Hypothalamus (tissue), 51 donors: ENCODE measurements at places on chromosomes 7 and 10.
A peak's percentile ranks its signal among the peaks of the same experiment; 100 is the strongest.

DNA sequence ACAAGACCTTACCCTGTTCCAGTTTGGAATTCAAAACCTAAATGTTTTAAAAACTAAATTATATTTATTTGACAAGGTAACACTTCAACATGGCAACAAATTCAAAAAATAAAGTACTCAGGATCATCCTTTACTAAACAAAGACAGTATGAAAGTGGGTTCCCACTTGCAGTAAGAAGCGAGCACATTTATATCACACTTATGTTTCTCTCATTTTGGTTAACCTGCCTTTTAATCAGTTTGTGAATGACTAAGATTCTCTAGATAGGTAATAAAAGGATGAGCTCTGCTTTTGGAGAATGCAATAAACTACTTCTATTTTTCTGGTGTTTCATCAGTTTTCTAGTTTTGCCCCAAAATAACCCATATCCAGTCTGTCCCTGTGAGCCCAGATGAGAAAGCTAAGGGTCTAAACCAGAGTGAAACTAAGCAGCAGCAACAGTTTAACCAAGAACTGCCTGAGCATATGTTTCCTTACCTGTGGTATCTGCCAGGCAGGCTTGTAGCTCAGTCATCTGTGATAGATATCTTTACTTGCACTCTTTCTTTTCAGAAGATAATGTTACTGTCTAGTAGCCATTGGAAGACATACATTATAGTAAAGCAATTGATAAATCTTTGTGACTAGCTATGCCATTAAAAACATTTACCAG, 64.1 kb downstream of the ABLIM1 start:
- DNase-seq: no peak

- no peak for DNase-seq
These were observed 6.8 kb downstream of the CYP26A1 start for GRCh38 chr10:93080350-93081046.

- DNase-seq: no peak
These were observed 1.7 kb upstream of the CYCS start for GRCh38 chr7:25126751-25127150.

DNA sequence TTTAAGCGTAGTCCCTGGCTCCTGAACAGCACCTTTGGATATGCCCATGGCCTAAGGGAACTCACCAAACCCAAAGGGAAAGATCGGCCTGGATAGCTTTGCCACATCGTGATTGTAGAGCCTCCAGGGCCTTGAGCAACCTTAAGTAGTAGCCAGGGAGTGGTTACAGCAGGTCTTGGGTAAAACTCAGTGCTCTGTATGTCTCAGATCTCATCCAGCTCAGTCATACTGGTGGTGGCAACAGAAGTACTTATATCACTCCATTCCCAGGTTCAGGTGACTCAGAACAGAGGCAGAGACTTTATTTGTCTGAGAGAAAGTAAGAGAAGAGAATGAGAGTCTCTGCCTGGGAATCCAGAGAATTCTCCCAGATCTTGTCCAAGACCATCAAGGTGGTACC, 39.1 kb upstream of the AASS start:
- no peak for DNase-seq

DNA sequence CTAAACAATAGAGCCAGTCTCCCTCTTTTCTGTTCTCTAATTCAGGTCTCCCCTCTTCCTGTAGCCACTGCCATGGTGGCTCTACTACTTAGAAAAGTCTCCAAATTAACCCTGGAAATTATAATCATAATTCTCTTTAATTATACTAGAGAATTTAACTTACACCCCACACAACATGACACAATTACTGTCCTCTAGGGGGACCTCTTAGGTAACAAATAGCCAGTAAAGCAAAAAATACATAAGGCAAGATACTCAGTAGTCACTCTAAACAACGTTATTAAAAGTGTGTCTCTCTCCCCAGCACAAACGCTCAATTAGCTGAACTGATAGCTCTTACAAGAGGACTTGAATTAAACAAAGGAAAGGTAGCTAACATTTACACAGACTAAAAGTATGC, 44.3 kb upstream of the ZNF107 start:
- DNase-seq: no peak

GRCh38 chr7:131769241-131769640, 212.8 kb upstream of the PODXL start:
- no peak for DNase-seq

DNA sequence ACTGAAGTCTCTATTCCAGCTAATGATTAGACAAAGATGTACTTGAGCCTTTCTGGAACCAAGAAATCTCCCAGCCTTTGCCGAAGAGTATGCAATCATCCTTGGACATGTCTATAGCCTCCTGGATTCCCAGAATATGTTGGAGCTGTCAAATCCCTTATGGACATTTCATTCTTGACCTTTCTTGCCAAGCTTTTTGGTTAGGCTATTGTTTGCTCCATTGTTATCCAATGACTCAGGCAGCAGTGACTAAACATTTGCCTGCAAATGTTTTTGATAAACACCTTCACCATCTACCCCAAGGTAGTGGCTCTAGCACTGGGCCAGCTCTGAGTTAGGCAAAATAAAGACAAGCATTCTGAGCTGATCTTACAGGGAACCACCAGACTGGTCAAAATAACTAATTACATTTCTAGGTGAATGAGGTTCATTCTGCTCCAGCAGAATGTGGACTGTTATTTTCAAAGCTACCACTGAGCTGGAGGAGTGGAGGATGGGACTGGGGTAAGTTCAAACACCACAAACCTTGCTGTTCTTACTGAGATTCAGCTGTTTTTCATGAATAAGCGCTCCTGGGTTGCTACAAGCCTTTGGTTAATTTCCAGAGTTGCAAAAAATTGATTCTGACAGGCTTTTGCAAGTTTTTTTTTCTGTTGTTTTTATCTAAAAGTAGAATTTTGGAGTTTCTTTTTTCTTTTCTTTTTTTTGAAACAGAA, 81.0 kb downstream of the TMEM270 start:
- no peak for DNase-seq

GRCh38 chr7:33452805-33453502, 323.6 kb downstream of the BBS9 start:
- DNase-seq: no peak

DNA sequence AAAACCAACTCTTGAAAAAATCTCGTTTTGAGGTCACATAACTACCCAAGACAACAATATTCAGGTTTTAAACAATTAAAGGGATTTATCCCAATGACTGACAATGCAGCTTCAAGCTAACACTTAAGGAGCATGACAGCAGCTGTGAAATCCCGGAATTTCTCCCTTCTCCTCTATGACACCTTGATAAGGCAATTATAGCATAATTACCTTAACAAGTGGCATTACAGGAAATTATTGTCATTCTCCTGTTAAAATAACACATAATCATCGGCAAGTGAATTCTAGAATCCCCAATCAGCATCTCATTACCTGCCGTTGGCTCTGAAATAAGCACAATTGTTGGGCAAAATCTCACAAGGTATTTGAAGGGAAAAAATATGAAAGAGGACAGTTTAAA, 417.0 kb upstream of the PFKP start:
- no peak for DNase-seq

- no peak for DNase-seq
These were observed 6.1 kb upstream of the GPR85 start for GRCh38 chr7:113092762-113093161.

GRCh38 chr7:46982928-46983327, 599.0 kb downstream of the TNS3 start:
- DNase-seq: no peak

DNA sequence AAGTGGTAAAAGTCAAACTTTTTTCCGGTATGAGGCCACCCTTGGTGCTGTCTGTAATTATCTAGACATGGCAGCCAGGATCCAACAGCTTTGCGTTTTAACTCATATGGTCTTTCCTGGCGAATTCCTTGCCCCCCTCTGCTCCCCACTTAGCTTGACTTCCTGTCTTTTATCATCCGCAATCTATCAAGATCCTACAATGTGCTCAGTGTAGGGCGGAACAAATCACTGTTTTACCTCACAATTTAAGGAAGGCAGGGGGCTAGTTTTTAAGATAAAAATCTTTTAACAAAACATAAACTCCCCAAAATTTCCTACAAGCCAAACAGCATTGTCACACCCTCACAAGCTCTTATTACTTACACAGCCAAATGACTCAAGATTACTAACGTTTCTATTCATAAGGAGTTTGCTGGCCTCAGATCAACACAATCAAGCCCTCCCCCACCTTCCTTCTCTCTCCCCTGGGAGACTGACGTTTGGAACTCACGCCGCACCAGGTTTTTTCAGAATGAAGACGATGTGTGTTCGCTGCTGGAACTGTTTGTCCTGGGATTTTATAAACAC, 1.3 kb upstream of the CDK14 start:
- no peak for DNase-seq

- DNase-seq: no peak
These were observed 1.6 kb downstream of the ADCK2 start for GRCh38 chr7:140674356-140674800.

GRCh38 chr7:101817471-101818286, at the start of gene CUX1:
CUX1 (plus strand) TSS chr7:101817626; CDS start chr7:101817640, 14 bp downstream.
- no peak for DNase-seq

DNA sequence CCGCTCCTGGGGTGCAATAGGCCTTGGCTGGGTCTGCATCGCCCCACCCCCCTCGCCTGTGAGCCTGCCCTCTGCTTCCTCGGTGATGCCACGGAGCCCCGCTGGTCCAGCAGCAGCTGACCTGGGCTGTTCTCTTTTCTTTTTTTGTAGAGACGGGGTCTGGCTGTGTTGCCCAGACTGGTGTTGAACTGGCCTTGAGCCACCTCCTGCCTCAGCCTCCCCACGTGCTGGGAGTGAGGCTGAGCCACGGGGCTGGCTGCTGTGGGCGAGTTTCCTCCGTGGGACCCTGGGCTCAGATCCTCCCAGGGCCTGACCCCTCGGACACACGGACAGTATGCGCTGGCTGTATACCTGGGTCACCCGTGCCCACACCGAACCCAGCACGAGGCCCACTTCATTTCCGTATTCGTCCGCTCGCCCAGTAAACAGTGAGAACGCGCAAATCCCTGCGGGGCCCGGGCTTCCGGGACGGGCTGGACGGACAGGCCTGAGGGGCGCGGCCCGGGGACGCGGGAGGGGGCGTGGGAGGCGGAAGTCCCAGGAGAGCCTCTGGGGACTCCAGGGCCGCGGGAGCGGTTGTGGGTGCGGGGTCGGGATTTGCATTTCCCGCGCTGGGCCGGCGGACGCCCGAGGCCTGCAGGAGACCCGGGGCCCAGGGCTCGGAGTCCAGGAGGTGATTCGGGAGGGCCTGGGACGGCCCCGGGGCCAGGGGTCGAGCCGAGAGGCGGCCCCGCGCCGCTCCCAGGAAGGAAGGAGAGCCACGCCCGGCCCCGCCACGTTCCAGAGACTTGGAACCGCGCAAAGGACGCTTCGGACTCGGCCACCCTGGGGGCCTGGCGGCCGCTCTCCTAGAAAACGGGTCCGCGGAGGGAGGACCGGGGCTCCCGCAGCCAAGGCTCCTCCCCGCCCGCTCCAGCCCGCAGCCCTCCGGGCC, 57.7 kb upstream of the DNAJB6 start:
- no peak for DNase-seq

GRCh38 chr7:36971515-36972139, 247.3 kb upstream of the AOAH start:
- no peak for DNase-seq

GRCh38 chr7:151380199-151381097, 29.4 kb downstream of the WDR86 start:
- no peak for DNase-seq

DNA sequence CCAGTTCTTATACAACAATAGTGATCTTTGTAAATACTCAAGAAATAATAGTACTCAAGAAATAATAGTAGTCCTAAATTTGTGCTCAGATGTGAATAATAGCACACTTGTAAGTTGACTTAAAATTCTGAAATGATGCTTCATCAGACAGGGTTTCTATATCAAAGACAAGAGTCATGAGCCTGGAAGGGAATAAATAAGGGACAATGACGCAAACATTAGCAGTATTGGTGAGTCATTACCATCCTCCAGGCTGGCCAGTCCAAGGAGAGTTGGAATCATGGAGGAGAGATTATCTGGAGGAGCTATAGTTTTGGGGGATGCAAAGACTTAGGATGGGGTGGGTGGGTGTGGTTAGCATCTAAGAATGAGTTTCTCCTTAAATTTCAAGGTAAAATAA, 6.1 kb upstream of the SH3PXD2A start:
- no peak for DNase-seq

DNA sequence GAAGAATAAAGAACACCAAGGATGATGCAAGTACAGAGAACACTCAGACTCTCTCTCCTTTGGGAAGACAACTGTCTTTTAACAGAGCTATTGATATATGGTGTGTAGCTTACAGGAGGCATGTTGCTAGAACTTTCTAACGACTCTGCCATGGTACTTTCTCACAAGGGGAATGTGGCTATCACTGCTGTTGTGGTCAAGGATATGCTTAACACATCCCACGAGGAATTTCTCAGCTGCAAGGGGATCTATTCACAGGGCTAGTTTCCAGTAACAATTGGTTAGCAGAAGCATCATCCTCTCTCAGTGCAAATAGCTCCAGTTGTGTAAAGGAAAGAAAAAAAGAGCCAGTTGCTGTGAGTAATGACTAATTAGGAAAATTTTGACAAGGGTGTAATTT, 826.0 kb downstream of the SORCS1 start:
- no peak for DNase-seq

- no peak for DNase-seq
These were observed 33.3 kb downstream of the SRRM3 start for GRCh38 chr7:76234931-76235441.

GRCh38 chr7:26458466-26459145, 166.9 kb downstream of the SNX10 start:
- no peak for DNase-seq

GRCh38 chr7:156162451-156162850, 350.2 kb upstream of the SHH start:
- DNase-seq: no peak

DNA sequence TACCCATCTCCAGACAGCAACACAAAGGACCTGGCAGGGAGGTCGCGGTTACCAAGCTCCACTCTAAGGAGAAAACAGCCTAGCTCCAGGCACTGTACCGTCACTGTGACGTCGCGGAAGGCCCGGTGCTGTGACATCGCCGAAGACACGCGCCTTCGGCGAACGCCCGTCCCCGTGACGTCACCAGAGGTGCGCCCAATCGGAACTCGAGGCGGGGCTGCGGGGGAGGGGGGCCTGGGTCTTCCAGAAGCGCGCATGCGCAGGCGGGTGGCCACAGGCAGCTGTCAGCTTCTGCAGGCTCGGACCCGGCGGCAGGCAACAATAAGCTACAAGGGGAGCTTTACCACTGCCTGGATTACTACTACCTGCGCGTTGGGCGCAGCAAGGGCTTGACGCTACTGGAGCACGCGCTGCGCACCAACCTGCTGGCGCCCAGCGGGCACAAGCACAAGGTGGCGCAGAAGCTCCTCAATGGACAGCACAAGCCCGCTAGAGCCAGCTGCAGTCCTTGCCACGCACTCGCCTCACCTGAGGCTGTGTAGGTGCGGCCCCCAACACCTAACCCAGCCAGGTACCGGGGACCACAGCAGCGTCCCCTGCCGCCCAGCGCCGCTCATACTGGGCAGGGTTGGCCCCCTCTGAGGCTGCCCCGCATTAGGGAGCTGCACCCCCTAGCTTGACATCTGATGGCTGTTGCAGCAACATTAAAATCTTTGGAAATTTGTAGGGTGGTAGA, 208.4 kb downstream of the TPST1 start:
- DNase-seq: peak; percentile 84

GRCh38 chr7:135666156-135666555, 3.8 kb downstream of the STMP1 start:
- DNase-seq: no peak
